ENCODE measurements at places on chromosomes 3 and 15. TPM values are rescaled to one million over a fixed set of nuclear protein-coding genes. Genes with fewer than 3 reads are reported as not detected.

The FAM227B gene
- polyA plus RNA-seq = 1.7 TPM

The TLE3 gene
- 27.6 TPM for polyA plus RNA-seq

The INTS14 gene
- polyA plus RNA-seq = 51.0 TPM

The CD276 gene
- polyA plus RNA-seq = 70.4 TPM

The GRK7 gene
- polyA plus RNA-seq = 0.16 TPM

The TIPIN gene
- 2.6 TPM for polyA plus RNA-seq

The GNAT1 gene
- polyA plus RNA-seq = not detected

The C3orf80 gene
- 0.57 TPM for polyA plus RNA-seq

The FEM1B gene
- polyA plus RNA-seq = 51.1 TPM

Data from neural cell (in vitro differentiated cells).